Effector CD8-positive, alpha-beta T cell (primary cell): ENCODE measurements at places on chromosomes 3 and 15.

- DNase-seq, result no peak
These were observed 309.8 kb downstream of the VPS13C start for GRCh38 chr15:61750271-61751084.

DNA sequence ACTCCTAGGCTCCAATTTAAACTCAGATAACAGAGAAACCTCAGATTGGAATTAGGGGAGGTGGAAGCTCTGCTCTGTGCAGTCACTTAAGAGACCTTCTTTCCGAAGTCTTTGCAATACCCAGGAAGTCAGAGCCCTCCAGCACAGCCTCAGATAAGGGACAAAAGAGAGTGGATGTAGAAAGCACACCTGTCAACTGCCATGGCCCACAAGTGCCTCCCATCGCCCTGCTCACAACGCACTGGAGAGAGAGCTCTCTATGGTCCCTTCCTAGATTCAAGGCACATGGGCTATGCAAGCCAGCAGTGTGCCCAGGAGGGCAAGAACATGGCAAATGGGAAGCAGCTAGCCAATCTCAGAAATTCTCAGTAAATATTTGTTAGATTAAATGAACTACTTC is 47.3 kb upstream of the TBL1XR1 start:
- DNase-seq, result no peak

DNA sequence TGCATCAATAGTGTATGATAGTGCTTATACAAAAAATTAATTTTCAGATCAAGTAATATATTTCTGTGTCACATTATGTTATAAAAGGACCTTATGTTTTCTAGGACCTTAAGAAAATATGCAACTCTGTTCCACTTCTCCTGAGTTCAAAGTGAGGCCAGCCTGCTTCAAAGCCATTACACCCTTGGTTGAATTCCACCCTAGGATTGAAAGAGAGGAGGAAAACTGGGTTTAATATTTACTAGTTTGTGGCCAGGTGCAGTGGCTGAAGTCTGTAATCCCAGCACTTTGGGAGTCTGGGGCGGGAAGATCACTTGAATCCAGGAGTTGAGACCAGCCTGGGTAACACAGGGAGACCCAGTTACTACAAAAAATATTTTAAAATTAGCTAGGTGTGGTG is 32.9 kb upstream of the NR1I2 start:
- DNase-seq, result no peak

DNA sequence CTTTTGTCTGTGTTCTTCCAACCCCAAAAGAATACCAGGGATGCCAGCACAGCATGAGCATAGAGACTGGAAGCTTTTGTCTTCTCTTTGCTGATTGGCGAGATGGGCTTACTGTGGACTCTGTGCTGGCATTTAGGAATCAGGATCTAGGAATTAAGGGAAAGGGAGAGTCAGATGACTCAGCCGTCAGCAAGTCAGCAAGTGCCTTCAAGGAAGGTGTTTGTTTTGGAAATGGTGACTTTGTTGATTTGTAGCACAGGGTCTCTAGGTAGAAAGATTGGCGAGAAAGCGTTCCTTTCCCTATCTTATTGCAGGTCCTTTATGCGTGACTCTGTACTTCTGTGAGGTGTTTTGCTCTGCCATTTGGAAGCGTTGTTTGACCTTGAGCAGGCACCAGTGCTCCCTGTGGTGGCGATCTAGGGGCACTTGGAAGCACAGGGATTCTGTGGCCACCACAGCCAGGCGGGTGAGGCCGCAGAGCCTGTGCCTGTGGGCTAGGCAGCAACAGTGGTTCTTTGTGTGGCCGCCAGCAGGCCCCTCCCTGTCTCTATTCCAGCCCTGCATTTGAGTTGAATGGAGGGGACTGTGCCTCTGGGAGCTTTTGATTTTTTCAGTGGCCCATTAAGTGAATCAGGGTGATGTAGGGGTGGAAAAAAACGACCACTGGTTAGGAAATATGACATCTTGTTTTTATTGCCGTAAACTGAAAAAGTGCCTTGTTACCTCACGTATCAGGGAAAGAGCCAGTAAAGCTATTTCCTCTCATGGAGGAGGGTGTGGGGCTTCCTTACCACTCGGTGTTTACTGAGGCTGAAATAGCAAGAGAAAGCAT is 19.0 kb downstream of the FAN1 start:
- DNase-seq, result no peak

- DNase-seq, result no peak
These were observed 55.0 kb upstream of the ARHGEF3 start for GRCh38 chr3:56856752-56857151.

GRCh38 chr15:80523746-80524145 is 119.6 kb downstream of the ARNT2 start:
- no peak for DNase-seq
